ENCODE measurements at places on chromosomes 7 and 10.

DNA sequence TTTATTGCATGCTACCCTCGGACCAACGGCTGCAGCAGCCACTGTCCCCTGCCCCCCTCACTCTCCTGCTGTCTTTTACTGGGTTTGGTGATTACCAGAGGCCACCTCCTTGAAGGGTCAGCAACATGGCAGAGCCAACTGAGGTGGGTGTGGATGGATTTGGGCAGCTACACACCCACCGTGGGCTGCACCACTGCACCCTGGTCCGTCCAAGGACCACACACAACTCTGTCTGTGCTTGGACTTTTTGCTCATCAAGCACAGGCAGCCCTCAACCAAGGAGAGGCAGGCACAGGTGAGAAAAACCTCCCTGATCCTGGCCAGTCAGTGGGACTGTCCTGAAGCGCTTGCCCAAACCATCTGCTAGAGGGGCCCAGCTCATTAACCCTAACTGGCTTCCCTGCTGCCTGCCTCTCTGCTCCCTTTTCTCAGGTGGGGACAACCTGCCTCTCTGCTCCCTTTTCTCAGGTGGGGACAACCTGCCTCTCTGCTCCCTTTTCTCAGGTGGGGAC, 239.5 kb upstream of the PITRM1 start:
- no peak for DNase-seq

GRCh38 chr10:7480742-7481367, 70.0 kb upstream of the SFMBT2 start:
- DNase-seq, result no peak

GRCh38 chr10:31187607-31188210, 131.3 kb upstream of the ZEB1 start:
- DNase-seq, result no peak

DNA sequence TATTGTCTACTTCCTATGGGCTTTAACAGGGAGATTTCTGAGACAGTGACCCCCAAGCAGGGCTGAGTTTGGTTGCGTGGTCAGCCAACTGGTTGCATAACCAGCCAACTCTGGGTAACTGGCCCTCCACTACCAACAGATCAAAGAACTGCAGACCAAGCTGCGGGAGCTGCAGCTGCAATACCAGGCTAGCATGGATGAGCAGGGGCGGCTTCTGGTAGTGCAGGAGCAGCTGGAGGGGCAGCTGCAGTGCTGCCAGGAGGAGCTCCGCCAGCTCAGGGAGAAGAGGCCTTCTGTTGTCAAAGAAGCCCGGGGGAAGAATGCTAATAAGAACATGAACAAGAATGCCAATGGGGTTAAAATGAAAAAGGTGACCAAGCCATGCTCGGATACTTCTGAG, 15.7 kb upstream of the FLNC start:
- DNase-seq, result no peak

DNA sequence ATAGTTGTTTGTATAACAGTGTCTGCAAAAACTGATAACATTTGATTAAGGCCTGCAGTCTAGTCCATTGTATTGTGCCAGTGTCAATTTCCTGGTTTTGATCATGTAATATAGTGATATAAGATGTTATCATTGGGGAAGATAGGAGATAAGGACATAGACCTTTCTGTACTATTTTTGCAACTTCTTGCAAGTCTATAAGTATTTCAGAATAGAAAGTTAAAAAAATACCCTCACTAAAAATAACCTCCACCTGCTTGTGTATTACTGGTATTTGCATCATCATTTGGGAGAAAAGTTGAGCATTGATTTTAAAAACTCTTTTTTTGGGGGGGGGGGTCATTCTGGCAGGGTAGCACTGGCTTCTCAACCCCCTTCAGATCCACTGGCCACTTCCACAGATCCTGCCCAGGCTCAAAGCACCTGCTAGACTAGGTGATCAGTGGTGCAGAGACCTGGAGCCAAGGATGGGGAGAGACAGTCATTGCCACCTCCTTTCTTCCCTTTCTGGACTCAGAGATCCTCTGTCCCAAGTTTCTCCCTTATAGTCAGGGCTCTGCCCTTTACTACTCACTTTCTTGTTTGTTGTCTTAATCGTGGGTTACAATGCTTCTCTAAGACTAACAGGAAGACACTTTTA, 103.0 kb downstream of the RBM20 start:
- DNase-seq, result no peak

DNA sequence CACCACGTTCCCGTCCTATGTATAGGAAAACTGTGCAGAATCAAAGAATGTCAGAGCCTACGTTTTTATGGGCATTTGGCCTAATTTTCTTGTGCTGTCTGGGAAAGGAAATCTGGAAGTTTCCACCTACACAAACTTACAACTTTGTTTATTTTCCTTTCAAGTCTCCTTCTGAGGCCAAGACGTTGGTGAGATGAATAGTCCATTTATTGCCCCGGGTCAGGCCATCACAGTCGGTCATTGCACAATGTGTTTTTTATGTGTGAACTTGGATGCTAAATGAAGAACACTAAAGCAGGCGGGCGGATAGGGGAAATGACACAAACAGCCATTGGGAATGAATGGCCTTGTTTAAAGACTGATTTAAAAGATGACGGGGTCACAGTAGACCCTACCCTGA, 38.6 kb downstream of the TRIL start:
- no peak for DNase-seq

GRCh38 chr7:46007990-46008643, 87.0 kb upstream of the IGFBP3 start:
- no peak for DNase-seq

DNA sequence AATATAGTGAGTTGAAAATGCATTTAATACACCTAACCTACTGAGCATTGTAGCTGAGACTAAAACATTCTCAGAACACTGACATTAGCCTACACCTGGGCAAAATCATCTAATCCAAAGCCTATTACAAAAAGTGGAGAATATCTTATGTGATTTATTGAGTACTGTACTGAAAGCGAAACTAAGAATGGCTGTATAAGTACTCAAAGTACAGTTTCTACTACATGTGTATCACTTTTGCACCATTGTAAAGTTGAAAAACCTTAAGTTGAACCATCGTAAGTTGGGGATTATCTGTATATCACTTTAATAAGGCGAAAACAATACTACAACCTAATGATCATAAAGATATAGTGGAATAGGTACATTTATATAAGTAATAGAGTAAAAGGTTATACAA, 45.4 kb upstream of the GRB10 start:
- DNase-seq, result no peak

DNA sequence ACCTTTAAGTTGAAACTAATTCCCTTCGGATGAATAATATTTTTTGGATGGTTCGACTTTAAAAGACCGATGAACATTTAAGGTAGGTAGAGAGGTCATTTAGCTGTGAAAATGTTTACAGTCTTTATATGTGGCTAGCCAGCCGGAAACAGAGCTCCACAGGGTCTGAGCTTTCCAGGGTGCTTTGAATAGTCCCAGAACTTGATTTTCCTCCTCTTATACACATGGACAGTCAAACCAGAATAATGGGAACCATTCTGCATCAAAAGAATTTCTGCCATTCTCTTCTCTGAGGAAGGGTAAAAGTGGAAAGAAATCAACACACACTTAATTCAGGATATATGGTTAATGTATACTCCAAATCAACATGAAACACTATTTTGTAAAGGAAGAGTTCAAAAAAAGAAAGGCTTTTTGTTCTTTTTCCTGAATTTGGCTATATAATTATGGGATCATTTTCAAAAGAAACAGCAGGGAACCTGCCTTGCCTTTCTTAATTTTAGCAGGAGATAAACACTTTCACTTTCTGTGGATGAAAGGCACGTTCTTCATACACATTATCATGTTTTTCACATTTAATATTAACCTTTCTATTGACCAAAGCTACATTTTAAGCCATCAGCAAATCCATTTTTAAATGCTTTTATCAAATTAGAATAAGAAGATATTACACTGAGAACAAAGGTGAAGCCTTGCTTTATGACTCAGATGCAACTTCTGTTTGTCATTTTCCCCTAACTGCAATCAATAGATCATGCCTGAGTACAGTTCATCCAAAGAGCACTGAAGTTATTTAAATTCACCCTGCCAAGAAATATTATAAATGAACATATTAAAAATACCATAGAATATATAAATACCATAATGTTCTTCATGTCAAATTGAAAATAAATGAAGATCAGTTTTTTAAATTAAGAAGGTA, 307.3 kb downstream of the THSD7A start:
- DNase-seq, result no peak
